ENCODE measurements at places on chromosomes 4 and X. TPM values are rescaled to one million over a fixed set of nuclear protein-coding genes. Genes with fewer than 3 reads are reported as not detected.

Gene ZNF711
- total RNA-seq: 0.11 TPM

Gene SPIN2A
- total RNA-seq: 0.24 TPM

Gene LGI2
- total RNA-seq: 1.0 TPM

Gene HELT
- total RNA-seq: not detected

All from psoas muscle (tissue), 8 donors.